ENCODE measurements at places on chromosomes 7 and 10.

DNA sequence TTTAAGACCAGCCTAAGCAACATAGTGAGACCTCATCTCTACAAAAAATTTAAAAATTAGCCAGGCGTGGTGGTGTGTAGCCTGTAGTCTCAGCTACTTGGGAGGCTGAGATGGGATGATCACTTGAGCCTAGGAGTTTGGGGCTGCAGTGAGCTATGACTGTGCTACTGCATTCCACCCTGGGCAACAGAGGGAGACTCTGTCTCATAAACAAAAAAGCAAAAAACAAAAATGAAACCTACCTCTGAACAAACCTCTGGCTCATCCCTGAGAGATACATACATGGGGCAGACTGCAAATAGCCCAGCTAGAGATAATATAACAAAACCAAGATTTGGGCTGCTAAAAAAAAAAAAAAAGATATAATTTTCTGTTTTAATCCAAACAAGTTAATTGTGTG is 19.5 kb downstream of the C10orf67 start:
- no peak for DNase-seq

DNA sequence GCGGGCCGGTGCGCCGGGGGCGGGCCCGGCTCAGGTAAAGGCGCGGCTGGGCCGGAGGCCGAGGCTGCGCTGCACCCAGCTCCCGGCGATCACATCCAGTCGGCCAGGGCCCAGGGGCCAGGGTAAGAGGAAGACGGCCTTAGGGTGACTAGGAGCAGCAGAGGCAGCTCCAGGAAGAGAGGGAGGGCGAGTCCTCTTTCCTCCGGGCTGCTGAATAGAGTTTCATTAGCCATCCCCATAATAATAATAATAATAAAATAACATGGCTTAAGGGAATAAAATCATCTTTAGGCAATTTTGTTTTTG is 44.8 kb upstream of the CDK1 start:
- no peak for DNase-seq

DNA sequence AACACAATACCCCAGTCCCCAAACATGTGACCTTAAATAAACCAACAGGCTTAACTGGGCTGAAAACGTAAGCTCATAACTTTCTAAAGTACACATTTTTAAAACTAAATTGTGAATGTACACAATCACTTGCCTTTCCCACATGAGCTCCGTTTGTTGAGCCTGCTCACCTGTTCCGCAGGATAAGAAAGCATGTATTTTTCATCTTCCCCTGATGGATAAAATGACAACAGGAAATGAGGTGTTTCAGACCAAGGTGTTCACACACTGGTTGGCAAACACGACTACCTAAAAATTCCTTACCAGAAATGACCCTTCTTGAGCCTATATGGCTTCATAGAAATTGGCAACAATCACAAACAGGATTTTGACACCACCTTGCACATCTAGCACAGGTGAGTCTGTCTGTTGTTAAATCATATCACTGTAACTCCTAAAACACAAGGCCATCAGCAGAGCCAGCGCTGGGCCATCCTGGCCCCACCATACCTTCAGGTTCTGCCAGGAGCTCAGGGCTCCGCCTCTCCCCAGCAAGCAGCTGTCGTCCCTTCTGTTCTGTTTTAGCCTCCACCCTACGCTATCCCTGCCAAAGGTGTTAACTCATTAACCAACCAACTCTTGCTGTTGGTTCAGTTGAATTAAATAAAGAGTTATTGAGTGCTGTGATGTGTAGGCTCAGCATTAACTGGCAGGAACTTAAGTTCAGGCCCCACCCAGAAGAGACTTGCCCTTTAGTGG is 73.6 kb upstream of the RNF32 start:
- no peak for DNase-seq

- DNase-seq, result no peak
Observed at GRCh38 chr7:20152511-20152910, 64.7 kb downstream of the MACC1 start.

DNA sequence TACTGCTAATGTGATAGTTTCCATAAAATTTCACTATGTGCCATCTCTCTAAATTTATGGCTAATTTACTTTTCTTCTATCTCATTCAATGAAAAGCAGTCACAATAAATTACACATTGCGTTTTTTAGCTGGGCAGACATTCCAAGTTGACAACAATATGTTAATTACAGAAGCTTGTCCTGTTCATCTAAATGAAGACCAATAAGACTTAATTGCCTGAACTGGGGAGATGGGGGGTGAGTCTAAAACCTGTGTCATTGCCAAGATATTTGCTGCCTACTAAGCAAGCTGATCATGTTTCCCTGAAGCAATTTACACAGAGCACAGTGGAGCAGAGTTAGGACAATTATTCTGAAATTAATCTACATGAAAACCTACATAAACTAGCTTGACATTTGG is 89.3 kb upstream of the ADRB1 start:
- no peak for DNase-seq

DNA sequence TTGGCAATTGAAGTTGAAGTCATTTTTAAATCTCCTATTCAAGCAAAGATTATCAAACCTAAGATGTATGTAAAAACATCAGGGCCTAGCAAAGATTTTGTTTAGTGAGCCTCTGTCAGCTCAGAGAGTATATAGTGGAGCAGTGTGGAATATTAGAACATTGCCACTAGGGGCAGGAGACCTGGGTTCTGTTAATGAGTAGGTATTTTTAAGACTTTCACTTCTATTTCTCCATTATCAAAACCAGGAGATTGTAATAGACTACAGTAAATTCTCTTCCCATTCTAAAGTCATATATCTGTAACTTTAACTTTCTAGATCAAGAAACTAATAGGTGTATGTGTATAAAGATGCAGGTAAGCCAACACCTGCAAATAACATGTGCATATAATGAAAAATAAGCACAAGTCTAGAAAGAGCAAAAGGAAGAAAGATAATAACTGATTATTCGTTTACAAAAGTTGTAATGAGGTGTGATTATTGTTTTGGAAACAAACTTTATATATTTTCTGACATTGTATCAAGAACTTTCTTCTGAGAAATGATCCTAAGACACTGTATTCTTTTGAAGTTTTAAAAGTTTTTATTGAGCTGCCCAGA is 64.4 kb downstream of the KCND2 start:
- peak; percentile 4 for DNase-seq
